ENCODE measurements at places on chromosomes 11 and 22. TPM values are rescaled to one million over a fixed set of nuclear protein-coding genes. Genes with fewer than 3 reads are reported as not detected.

PHF21B gene
- total RNA-seq = not detected

GRCh38 chr11:94895971-94896370, 77.4 kb downstream of the CWC15 start:
- ATAC-seq = peak; percentile 86

- no peak for ATAC-seq
Measured at GRCh38 chr11:14393889-14394288, 34.9 kb upstream of the RRAS2 start.

DNA sequence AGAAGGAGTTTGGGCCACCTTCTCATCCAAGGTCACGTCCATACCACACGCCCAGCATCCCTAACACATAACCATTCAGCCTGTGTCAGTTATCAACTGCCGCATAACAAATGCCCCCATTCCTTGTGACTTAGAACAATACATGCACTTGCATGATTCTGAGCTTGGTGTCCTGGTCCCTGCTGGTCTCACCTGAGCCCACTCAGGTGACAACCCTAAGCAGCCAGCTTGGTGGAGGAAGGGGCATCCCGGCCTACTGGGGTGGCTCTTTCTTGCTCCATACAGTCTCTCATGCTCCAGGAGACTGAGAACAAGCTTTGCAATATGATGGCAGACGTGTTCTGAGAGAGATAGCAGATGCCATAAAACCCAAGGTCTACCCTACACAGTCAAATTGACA, 1276.9 kb downstream of the TBC1D22A start:
- no peak for ATAC-seq

GRCh38 chr11:81907996-81908395, 825.7 kb downstream of the FAM181B start:
- no peak for ATAC-seq

GRCh38 chr11:47766509-47767227, 473 bp downstream of the FNBP4 start:
- ATAC-seq = peak; percentile 67

GRCh38 chr22:44023404-44024287, 456 bp upstream of the PARVB start:
- ATAC-seq = peak; percentile 3

SAA2 gene
- total RNA-seq = 19.0 TPM

DNA sequence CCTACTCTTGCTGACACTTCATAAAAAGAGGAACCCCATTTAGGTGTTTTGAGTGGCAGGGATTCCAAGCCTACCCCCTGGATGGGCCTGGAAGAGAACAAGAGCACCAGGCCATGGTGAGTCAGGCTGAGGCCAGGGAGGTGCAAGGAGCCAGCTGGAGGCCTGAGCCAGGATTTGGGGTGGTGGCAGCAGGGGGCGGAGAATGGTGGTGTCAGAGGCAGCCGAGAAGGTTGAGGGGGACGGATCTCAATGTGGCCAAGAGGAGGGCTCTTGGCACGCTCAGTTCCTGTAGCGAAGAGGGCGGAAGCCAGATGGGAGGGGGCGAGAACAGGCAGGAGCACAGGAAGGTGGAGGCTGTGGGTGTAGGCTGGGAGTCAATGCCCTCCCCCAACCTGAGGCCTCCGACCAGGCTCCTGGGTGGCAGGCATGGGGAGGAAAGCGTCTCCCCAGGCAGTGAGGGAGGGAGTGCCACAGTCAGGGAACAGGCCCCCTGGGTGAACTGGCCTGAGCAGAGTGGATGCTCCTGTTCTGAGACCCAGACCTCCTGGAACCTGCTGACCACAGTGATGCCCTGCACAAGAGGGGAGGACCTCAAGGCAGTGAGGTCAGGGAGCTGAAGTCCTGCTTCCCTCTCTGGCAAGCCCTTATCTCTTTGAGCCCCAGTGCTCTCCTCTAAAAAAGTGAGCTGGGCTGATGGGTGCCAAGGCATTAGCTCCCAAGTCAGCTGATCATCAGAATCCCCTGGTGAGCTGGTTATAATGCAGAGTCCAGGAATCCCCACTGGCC, 13.9 kb downstream of the RTN4RL2 start:
- no peak for ATAC-seq

GRCh38 chr11:107666911-107667613, 44.8 kb downstream of the SLN start:
- no peak for ATAC-seq

GRCh38 chr11:57217053-57217452, 20.0 kb downstream of the APLNR start:
- no peak for ATAC-seq

DNA sequence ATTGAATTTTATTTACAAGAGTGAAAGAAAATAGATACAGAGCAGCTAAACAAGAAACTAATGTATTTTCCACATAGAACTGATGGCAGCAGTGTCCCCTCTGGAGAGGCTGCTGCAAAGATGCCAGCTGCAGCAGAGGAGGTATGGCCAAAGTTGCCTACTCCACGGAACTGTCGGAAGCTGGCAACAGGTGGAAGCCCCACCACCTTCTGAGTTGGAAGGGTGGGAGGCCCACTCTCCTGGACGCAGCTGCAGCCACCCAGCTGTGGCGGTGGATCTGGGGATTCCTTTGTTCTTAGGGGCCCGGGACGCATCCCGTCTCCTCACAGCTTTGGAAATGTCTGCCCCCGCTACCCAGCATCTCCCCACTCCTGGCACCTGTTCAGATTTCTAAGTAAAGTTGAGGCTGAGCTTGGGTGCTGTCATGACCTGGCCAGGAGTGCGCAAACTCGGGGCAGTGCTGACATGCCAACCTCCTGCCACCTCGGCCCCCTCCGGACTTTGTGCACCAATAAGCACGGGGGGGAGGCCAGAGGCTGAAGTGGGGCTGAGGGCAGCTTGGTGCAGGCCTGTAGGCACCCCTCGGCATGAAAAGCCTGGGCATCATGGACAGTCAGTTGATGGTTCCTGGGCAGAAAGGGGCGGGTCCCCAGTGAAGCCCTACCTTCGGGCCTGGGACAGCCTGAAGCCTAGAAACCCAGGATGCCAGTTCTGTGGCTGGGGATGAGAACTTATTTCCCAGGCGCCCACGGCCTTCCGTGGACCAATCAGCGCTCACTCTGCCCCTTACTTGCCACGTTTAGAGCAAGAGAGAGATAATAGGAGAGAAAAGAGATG, 1071.4 kb downstream of the JRKL start:
- ATAC-seq = no peak

OR10A2 gene
- total RNA-seq = not detected

- ATAC-seq = peak; percentile 46
Measured at GRCh38 chr11:81869351-81870065, 864.2 kb downstream of the FAM181B start.

DNA sequence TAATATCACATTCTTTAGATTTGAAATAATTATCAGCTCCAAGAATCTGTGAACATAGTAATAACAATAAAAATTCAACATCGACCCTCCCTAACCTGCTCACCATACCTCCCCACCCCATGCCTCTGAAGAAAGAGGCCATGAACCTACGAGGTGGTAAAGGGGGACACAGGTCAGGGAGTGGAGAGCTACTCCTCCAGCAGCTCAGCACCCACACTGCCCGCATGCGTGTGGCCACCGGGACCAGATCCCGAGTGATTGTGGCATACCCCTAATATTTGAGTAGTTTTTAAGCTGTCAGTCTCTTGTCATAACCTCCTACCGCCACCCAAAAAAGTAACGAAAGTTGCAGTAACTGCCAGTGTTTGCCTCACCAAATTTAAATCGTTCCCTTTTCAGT, 16.8 kb upstream of the ADSL start:
- no peak for ATAC-seq

GRCh38 chr22:48492366-48493320, 1335.0 kb downstream of the BRD1 start:
- ATAC-seq = peak; percentile 69

OLFML1 gene
- 0.92 TPM for total RNA-seq

DNA sequence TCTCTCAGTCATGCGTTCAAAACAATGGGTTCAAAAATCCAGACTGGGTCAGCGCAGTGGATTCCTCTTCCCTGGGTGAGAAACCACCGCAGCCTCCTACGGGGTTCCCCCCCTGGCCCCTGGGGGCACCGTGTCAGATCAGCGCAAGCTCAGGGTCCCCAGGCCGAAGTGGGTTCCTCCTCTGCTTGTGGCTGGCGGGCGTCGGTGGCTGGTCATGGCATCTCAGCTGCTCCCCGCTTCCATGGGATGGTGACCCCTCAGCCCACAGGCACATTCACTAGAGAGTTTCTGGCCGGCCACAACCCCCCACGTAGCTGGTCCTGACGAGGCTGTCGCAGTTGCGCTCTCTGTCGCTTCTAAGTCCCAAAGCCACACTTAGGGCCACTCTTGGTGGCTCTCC, 389.8 kb downstream of the TBC1D22A start:
- ATAC-seq = no peak

DNA sequence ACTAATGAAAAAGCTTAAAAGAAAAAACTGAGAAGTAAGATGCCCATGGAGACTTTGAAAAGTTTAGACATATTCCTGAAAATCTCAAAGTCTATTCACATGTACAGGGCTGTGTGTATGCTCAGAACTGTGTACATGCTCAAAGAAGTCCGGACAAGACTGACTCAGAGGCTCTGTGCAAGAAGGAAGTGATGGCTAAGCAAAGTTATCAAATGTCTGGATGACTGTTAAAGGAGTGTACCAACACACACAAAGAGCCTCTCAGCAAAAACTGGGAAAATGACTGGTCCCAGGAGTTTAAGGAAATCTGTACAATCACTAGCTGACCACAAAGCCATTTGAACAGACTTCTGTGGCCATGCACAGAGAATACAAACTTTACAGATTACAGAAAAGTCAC, 33.1 kb upstream of the ARHGAP32 start:
- peak; percentile 97 for ATAC-seq

DNA sequence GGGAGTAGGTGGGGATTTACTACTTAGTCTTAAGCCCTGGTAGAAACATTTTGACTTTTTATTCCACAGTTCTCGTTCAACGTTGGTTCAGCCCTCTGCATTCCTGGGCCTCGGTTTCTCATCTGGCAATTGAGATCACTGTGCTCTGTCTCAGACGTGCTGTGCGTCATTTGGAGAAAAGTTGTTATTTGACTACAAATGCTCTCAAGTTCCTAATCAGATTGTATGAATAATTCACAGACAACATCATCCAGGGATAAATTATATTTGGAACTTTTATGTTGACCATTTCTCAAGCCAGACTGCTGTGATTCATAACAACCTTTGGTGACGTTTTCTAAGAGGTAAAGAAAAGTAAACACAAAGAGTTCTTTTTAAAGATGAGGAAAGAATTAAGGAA, 69.2 kb downstream of the BLID start:
- no peak for ATAC-seq

All from esophagus mucosa (tissue), 1 donor.